ENCODE measurements at places on chromosomes 5 and 9.

DNA sequence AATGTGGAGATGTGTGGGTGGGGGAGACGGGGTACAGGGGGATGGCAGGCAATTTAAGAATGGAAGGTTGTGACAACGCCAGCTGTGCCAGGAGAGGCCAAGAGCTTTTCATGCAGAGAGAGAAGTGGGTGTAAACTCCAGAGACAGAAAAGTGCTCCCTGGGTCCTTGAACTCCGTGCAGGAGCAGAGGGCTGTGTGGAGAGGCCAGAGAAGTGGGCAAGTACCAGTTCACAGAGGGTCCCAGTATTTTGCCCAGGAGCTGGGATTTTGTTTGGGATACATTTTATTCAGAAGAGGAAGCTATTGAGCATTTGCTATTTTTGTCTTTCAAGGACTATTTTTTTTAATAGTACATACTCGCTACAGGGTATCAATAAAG is 19.5 kb upstream of the TCERG1 start:
- DNase-seq, result no peak

DNA sequence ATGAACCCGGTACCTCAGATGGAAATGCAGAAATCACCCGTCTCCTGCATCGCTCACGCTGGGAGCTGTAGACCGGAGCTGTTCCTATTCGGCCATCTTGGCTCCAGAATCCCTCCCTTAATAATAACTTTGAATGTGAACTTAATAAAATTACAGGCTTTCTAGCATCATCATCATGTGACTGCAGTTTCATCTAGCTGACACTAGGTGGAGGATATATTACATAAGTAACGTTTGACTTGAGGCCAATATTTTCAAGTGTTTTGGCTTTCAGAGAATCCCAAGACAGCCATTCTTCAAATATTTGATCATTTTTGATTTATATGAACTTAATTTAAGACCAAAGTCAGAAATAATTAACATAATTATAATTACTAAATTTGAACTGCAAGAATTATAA is 474.9 kb upstream of the CDH10 start:
- no peak for DNase-seq

- no peak for DNase-seq
These were observed 18.4 kb downstream of the RUFY1 start for GRCh38 chr5:179568721-179569120.

DNA sequence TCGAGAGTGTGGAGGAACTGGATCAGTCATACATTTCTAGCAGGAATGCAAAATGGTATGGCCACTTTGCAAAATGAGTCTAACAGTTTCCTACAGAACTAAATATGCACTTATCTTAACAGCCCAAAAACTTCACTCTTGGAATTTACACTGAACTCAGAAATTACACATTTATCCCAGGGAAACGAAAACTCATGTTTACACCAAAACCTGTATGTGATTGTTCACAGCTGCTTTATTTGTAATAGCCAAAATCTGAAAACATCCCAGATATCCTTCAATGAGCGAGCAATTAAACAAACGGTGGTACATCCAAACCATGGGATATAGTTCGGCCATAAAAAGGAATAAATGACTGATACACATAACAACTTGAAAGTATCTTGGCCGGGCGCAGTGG is 62.0 kb downstream of the RNF130 start:
- no peak for DNase-seq

All from omental fat pad (tissue), 4 donors.